ENCODE measurements at places on chromosomes 3 and 15.

DNA sequence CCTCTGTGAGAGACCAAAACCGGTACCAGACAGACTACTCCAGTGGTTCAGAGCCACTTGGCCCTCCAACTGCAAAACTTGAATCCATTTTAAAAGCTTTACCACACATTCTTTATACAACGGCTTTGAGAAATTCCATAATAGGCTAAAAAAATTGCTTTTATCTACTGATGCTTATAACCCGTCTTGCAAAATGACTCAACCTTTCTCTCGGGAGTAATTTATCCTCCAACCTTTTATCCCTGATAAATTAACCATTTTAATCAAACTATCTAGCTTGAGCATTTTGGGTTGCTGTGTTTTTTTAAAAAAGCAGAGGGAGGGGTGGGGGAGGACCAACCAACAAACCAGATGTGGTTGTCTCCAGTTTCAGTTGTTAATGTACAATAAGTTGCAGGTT is 275.7 kb upstream of the LRTM1 start:
- no peaks in the 10 kb centered on the region for H3K4me1 ChIP-seq
- H3K27me3 ChIP-seq = no peaks in the 10 kb centered on the region
- no peak for DNase-seq
- H3K27ac ChIP-seq = no peak overlapping the region

DNA sequence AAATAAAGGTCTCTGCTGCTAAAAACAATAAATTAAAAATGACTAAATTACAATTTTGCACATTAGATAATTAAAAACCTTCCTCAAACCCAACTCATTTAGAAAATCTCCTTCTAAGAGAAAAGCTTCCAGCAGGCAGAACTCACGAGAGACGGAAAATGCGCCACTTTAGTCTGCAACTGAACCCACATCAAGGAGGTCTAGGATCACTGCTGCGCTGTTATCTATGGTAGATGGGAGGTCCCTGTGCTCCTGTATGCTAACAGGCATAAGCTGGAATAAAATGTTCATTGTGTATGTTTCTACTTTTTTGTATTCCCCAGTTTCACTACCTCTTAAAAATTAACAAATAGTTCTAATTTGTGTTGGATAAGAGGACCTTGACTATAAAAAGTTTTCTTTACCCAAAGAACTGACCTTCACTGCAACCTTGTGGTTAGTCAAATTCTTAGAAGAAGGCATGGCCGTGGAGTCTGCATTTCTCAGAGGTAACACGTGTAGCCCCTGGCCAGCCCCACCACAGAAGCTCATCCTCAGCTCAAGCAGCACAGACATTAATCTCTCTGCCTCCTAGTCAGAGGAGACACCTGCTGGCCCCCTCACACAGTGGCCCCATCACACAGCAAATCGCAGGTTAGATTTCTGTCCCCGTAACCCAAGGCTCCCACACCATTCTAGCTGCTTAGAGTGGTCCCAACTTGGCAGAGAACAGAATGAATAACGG is 22.3 kb downstream of the STIMATE start:
- H3K27ac ChIP-seq = no peak overlapping the region
- peaks cover 15% of the 10 kb centered on the region for H3K4me1 ChIP-seq
- peaks cover 9% of the 10 kb centered on the region for H3K36me3 ChIP-seq
- no peak overlapping the region for H3K4me3 ChIP-seq
- no peaks in the 10 kb centered on the region for H3K27me3 ChIP-seq
- no peak for DNase-seq

- DNase-seq = no peak
- no peak overlapping the region for H3K27ac ChIP-seq
- H3K4me3 ChIP-seq = no peak overlapping the region
- H3K4me1 ChIP-seq = peaks cover 5% of the 10 kb centered on the region
Measured at GRCh38 chr15:75565062-75565970, 13.8 kb downstream of the PTPN9 start.

DNA sequence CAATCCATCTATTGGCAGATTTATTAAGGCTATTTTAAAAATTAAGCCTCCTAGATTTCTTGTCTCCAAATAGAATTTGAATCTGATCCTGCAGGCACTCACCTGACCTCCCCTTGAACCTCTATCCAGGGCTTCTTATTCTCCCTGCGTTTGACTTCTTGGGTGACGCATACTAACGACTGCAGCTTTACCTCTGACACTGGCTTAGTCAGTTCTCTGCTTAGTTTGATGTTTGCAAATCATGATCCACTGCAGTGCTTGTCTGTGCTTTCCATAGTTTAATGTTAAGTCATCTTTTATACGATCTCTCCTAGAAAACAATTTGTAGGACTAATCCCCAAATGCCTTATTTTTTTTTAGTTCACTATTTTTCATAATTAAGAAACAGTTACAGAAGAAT is 233.1 kb downstream of the ROBO1 start:
- no peak overlapping the region for H3K27ac ChIP-seq
- no peak overlapping the region for H3K4me3 ChIP-seq
- no peak for DNase-seq

- H3K36me3 ChIP-seq = no peaks in the 10 kb centered on the region
- H3K4me1 ChIP-seq = no peaks in the 10 kb centered on the region
- no peak overlapping the region for H3K27ac ChIP-seq
Measured at GRCh38 chr15:99961011-99961441, 227.8 kb upstream of the LYSMD4 start.

GRCh38 chr15:29934251-29934650 is 112.0 kb upstream of the TJP1 start:
- no peak overlapping the region for H3K4me3 ChIP-seq
- H3K27me3 ChIP-seq = peaks cover 4% of the 10 kb centered on the region
- no peaks in the 10 kb centered on the region for H3K36me3 ChIP-seq
- DNase-seq = no peak
- H3K4me1 ChIP-seq = no peaks in the 10 kb centered on the region

DNA sequence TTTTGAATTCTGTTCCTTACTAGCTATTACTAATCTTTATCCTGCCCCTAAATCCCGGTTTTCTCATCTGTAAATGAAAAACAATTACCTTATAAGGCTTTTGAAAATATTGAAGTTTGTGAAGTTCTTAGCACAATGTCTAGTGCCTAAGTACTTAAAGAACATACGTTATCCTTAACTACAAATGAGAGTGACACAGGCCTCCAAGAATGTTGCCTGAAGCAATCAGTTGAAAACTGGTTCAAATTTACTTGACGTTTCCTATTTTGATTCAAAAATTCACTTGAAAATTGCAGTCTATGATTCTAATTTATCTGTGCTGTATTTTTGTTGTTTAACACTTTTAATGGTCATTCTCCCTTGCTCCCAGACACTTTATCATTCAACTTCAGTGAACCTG is 3.2 kb downstream of the SENP7 start:
- no peak overlapping the region for H3K4me3 ChIP-seq
- H3K27me3 ChIP-seq = no peaks in the 10 kb centered on the region
- H3K36me3 ChIP-seq = peaks cover 8% of the 10 kb centered on the region
- peaks cover 20% of the 10 kb centered on the region for H3K4me1 ChIP-seq
- no peak for DNase-seq
- H3K27ac ChIP-seq = peak overlapping the region; percentile 18

- H3K27me3 ChIP-seq = no peaks in the 10 kb centered on the region
- peaks cover 8% of the 10 kb centered on the region for H3K36me3 ChIP-seq
- no peak overlapping the region for H3K4me3 ChIP-seq
Measured at GRCh38 chr3:15281817-15282216, 50.6 kb downstream of the SH3BP5 start.

DNA sequence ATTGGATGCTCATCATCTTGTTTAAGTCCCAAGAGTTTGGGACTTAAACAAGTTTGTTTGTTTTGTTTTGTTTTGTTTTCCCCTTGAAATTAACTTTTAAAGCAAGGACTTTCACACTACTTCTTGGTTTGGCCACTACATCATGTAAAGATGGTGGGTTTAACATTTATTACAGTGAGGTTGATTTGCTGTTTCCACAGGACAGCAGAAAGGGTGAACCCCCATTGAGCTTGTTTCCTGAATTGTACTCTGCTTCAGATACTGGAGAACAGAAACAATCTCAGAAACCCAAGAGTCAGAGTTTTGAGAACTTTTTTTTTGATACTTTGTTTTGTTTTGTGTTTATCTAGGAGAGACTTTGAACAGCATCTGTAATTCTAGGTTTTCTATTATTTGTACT is 6.7 kb downstream of the POU1F1 start:
- no peaks in the 10 kb centered on the region for H3K36me3 ChIP-seq
- DNase-seq = no peak
- peak overlapping the region; percentile 72 for H3K27ac ChIP-seq
- H3K4me1 ChIP-seq = peaks cover 14% of the 10 kb centered on the region

- H3K4me3 ChIP-seq = no peak overlapping the region
- peaks cover 9% of the 10 kb centered on the region for H3K4me1 ChIP-seq
- H3K27ac ChIP-seq = no peak overlapping the region
- DNase-seq = no peak
- no peaks in the 10 kb centered on the region for H3K36me3 ChIP-seq
- no peaks in the 10 kb centered on the region for H3K27me3 ChIP-seq
Measured at GRCh38 chr3:23940775-23941174, 4.3 kb upstream of the NR1D2 start.

GRCh38 chr15:101697488-101697887 is 26.8 kb downstream of the TARS3 start:
- DNase-seq = no peak
- no peaks in the 10 kb centered on the region for H3K4me1 ChIP-seq
- no peaks in the 10 kb centered on the region for H3K27me3 ChIP-seq
- H3K27ac ChIP-seq = no peak overlapping the region
- H3K36me3 ChIP-seq = peaks cover 69% of the 10 kb centered on the region

- H3K36me3 ChIP-seq = no peaks in the 10 kb centered on the region
- no peak overlapping the region for H3K4me3 ChIP-seq
- no peaks in the 10 kb centered on the region for H3K4me1 ChIP-seq
- H3K27ac ChIP-seq = no peak overlapping the region
- DNase-seq = no peak
- H3K27me3 ChIP-seq = peaks cover 6% of the 10 kb centered on the region
Measured at GRCh38 chr15:98344591-98344990, 303.7 kb upstream of the IGF1R start.

- H3K27ac ChIP-seq = peak overlapping the region; percentile 69
- H3K27me3 ChIP-seq = no peaks in the 10 kb centered on the region
- no peak for DNase-seq
- H3K4me3 ChIP-seq = peak overlapping the region; percentile 58
- H3K4me1 ChIP-seq = peaks cover 29% of the 10 kb centered on the region
- no peaks in the 10 kb centered on the region for H3K36me3 ChIP-seq
Measured at GRCh38 chr3:50623840-50624474, 7.0 kb downstream of the MAPKAPK3 start.

DNA sequence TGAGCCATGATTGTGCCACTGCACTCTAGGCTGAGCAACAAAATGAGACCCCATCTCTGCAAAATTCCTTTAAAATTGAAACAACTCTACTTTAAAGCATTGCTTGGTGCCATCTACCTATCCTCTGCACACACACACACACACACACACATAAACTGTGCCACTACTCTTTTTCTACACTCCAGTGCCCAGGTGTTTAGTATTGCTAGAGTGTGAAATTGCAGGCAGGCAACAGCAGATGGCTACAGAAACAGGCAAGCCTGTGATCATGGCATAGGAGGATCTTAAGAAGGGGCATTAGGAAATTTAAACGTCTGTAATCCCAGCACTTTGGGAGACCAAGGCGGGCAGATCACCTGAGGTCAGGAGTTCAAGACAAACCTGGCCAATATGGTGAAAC is 39.0 kb downstream of the SIDT1 start:
- H3K27me3 ChIP-seq = no peaks in the 10 kb centered on the region
- H3K4me3 ChIP-seq = no peak overlapping the region
- H3K36me3 ChIP-seq = peaks cover 19% of the 10 kb centered on the region
- no peak for DNase-seq
- peak overlapping the region; percentile 40 for H3K27ac ChIP-seq

DNA sequence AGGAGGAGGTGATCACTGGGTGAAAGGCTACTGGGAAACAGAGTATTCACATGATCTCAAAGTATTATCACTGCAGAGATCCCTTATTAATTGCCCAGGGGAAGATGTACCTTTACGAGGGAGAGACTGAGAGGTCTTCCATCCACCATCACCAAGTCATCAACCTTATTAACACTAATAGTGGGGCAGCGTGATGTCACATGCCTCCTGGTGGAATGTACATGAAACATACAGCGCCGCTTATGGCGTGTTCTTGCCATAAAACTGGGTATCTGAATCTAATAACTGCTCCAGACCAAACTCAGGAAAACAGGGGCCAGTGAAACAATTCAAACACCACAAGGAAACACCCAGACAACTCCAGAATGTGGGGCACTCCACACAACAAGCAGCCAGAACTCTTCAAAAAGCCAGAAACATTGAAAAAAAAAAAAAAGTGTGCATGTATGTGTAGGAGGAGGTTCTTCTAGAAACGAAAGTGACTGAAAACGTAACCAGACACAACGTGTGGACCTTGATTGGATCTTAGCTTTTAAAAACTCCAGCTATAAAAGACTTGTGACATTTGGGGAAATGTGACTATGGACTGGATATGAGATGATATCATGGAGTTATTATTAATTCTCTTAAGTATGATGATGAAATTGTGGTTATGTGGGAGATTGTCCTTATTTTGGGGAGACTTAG is 4.6 kb downstream of the STIMATE start:
- peaks cover 5% of the 10 kb centered on the region for H3K36me3 ChIP-seq
- peak; percentile 10 for DNase-seq
- peak overlapping the region; percentile 78 for H3K4me3 ChIP-seq
- peaks cover 51% of the 10 kb centered on the region for H3K4me1 ChIP-seq
- H3K27ac ChIP-seq = peak overlapping the region; percentile 91

GRCh38 chr3:123595396-123596180 is 10.7 kb upstream of the HACD2 start:
- no peak overlapping the region for H3K27ac ChIP-seq
- no peak for DNase-seq
- no peaks in the 10 kb centered on the region for H3K27me3 ChIP-seq
- no peaks in the 10 kb centered on the region for H3K4me1 ChIP-seq
- H3K4me3 ChIP-seq = no peak overlapping the region

GRCh38 chr3:71063773-71064290 is 519.7 kb downstream of the FOXP1 start:
- DNase-seq = no peak
- H3K36me3 ChIP-seq = no peaks in the 10 kb centered on the region
- H3K4me1 ChIP-seq = peaks cover 40% of the 10 kb centered on the region
- no peak overlapping the region for H3K4me3 ChIP-seq
- no peaks in the 10 kb centered on the region for H3K27me3 ChIP-seq

- no peak for DNase-seq
- H3K27ac ChIP-seq = no peak overlapping the region
- H3K36me3 ChIP-seq = no peaks in the 10 kb centered on the region
- H3K27me3 ChIP-seq = peaks cover 2% of the 10 kb centered on the region
- no peaks in the 10 kb centered on the region for H3K4me1 ChIP-seq
- no peak overlapping the region for H3K4me3 ChIP-seq
Measured at GRCh38 chr3:54299169-54299935, 177.0 kb downstream of the CACNA2D3 start.

GRCh38 chr15:70835415-70835814 is 18.5 kb downstream of the LARP6 start:
- H3K27ac ChIP-seq = no peak overlapping the region
- no peaks in the 10 kb centered on the region for H3K36me3 ChIP-seq
- H3K4me3 ChIP-seq = no peak overlapping the region
- no peak for DNase-seq

Data from memory B cell (primary cell).